ENCODE measurements at places on chromosomes 7 and 10.

- DNase-seq, result no peak
Measured at GRCh38 chr10:88541116-88541626, 41.9 kb downstream of the RNLS start.

GRCh38 chr10:117268907-117269306, 28.0 kb downstream of the SLC18A2 start:
- DNase-seq, result no peak

GRCh38 chr7:4168541-4168940, 513.6 kb upstream of the FOXK1 start:
- DNase-seq, result no peak

GRCh38 chr10:47179291-47179647, 120.7 kb upstream of the GDF10 start:
- DNase-seq, result no peak

DNA sequence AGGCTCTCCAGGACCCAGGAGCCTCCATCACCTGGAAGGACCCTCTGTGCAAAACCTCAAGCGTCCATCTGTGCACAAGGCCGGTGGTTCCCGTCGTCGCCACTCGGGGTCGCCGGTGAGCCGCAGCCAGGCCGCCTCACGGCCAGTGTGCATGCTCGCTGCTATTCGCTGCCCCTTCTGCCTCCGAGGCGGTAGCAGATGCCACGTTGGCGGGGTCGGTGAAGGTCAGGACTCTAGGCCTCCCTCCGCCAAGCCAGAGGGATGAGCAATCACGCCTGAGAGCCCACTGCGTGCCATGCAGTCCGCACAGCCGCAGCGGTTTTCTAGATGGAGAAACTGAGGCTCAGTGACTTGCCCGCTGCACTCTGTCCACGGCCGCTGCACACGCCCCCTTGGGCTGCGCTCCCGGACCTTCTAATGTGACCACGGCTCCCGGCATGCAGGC, 5.7 kb downstream of the UPK3B start:
- peak; percentile 35 for DNase-seq

- peak; percentile 16 for DNase-seq
Measured at GRCh38 chr10:127945341-127945758, 38.4 kb downstream of the PTPRE start.

DNA sequence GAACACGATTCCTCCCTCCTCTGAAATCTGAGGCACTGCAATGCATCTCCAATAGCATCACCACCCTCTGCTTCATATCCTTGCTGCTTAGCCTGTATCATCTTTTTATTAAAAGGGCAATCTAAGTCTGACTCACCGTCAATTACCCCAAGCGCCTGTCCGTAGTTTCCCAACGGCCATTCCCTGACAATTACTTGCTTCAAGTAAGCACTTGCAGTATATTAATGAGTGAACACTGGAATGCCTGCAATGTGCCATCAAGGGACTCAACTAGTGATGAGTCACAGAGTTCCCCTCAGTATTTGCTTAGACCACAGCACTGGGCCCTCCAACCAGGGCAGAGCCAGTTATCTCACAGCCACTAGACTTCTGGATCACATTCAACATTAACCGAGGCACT, 19.5 kb upstream of the PPP1R3C start:
- peak; percentile 100 for DNase-seq

DNA sequence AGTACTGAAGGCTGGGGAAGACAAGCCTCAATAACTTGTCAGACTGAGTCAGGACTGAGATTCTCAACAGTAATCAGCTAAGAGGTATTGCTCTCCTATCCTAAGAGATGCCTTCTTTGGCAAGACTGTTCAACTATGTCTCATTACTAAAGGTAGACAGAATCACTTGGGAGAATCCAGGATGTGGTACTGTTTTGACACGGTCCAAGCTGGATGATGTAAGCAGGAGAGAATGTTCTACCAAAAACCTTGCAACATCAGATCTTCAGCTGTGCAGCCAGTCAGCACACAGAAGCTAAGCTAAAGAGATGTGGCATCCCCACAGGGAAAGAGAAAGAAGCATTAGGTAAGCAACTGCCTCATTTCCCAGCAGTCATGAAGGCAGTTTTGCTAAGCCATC, 391.4 kb downstream of the NRG3 start:
- DNase-seq, result peak; percentile 32

DNA sequence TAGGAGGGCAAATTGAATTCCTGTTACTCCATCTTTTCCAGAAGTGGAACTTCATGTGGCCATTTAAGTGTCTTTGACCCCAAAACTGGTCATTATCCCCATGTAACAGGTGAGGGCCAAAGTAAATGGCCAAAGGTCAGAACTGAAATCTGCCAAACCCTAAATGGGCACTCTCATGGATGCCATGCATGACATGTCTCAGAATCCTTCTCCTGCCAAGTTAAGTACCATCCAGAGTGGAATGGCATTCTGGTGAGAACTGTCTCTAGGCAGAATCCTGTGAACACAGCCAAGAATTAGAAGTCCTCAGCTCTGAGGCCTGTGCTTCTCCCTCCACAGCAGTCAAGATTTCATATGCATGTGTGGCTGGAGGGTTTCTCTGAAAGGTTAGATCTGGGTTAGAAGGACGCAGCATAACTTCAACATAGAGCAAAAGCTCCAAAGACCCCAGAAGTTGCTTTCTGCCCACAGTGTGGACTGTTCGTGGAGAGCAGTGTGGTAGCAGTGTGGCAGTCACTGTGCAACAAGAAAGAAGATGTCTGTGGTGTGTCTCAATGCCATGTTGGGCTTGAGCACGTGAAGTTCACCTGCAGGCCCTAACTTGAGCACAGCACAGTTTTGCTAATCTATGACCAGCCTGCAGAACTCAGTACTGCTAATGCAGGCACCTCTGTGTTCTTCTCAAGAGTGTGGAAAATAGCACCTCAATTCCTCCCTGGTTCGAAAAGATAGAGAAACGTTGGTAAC, 121.3 kb downstream of the ADCY1 start:
- no peak for DNase-seq

- DNase-seq, result no peak
Measured at GRCh38 chr10:110834629-110835301, 37.0 kb upstream of the PDCD4 start.

DNA sequence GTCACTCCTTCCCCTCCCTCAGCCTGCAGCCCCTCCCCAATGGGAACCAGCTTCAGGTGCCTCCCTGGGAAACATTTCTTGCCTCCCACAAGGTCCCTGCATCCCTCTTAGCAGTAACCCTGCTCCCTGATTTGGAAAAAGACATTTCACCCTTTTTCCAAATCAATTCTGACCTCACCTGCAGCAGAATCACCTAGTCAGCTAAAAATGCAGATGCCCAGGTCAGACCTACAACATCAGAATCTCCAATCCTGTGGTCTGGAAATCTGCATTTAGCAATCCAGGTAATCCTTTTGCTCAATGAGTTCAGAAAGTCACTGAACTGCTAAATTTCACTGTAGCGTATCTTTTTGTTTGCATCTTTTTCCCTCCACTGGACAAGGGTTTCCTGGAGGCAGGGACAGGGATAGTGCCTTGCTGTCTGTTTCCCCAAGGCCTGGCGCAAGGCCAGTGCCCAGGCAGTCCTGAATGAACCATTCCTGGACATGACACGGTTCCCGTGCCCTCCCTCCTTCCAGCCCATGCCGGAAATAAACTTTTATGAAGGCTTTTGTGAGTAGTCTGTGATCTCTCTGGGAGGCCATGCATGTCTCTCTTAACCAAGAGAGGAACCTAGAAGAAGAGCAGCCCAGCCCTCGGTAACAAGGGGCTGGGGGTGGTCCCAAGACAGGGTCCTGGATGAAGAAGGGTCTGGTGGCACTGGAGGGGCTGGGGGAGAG, 44.0 kb downstream of the COL13A1 start:
- peak; percentile 55 for DNase-seq

GRCh38 chr7:149620961-149621360, 123.4 kb upstream of the ZNF746 start:
- DNase-seq, result no peak

DNA sequence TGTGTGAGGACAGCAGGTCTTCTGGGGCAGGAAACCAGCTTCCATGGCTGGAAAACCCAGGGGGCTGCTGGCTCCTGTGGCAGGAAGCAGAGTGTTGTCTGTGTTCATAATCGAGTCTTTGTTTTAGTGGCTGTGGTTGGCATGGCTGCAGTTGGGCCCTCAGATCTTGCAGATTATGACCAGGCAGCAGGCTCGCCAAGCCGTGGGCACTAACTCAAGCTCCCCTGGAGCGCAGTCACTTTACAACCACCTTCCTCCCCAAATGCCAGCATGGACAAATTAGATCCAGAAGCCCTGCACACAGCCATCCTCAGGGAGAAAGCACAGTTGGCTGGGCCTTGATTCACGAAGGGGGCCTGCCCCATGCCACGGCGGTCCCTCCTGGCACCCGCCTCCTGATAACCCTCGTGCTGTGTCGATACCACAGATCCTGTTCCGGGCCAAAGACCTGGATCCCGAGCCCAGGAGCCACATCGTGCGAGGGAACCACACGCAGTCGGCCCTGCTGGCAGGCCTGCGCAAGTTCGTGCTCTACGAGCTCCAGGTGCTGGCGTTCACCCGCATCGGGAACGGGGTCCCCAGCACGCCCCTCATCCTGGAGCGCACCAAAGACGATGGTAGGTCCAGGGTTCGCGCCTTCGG, 552.5 kb upstream of the FOXK1 start:
- DNase-seq, result no peak

DNA sequence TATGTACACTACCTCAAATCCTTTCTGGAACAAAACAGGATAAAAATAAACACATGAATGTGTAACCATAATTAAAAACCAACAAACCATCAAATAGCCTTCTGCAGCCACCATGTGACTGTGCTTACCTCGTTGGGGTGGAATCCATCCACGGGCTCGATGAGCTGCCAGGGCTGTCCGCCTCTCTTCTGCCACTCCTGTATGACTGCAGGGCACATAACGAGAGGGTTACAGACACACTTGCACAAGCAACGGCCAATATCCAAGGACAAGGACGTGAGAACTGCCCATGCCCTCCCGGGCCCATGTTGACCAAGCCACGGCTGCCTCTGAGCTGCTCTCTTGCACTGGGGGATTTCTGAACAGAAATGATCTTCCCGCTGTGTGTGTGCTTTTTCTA, 132.2 kb downstream of the ANLN start:
- no peak for DNase-seq

GRCh38 chr7:91949221-91950009, 8.8 kb downstream of the AKAP9 start:
- DNase-seq, result no peak

- no peak for DNase-seq
Measured at GRCh38 chr10:30037620-30038336, 21.6 kb downstream of the JCAD start.

GRCh38 chr10:11909618-11910017, 86.5 kb downstream of the PROSER2 start:
- no peak for DNase-seq

DNA sequence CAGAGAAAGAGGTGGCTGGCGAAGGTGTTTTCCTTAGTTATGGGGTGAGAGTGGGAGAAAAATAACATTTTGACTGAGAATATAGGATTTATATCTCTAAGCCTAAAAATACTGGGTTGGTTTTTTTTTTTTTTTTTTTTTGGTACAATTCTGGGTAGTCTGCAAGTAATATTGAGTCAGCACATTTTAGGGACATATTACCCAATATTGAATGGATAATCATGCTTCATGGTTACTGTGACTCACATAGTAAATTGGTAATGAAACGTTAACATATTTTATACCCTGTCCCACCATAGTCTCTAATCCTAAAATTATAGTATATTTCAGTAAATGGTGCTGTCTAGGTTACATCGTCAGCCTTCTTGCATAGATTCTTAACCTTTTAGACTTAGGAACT, 91.4 kb downstream of the TPST1 start:
- peak; percentile 81 for DNase-seq

GRCh38 chr7:25789701-25790640, 362.0 kb upstream of the NFE2L3 start:
- DNase-seq, result no peak

GRCh38 chr10:88886557-88886956, 6.5 kb downstream of the STAMBPL1 start:
- DNase-seq, result no peak

GRCh38 chr7:116087291-116087690, 56.7 kb upstream of the TFEC start:
- DNase-seq, result no peak

DNA sequence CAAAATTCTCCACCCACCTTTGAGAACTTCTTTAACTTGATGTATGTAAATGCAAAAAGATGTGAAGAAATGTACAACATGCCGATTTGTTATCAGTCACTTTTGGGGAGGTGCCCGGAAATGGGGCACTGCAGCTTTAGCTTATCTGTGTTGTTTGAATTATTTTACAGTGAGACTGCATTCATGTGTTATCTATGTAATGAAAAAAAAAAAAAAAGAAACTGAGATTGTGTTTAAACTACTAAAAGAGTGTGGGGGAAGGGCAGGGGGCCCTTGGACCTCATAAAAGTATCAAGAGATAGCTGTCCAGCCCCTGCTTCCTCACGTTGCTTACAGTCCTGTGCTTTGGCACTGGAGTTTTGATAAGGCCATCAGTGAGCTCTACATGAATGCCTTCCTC, 259.4 kb downstream of the STK31 start:
- DNase-seq, result no peak

DNA sequence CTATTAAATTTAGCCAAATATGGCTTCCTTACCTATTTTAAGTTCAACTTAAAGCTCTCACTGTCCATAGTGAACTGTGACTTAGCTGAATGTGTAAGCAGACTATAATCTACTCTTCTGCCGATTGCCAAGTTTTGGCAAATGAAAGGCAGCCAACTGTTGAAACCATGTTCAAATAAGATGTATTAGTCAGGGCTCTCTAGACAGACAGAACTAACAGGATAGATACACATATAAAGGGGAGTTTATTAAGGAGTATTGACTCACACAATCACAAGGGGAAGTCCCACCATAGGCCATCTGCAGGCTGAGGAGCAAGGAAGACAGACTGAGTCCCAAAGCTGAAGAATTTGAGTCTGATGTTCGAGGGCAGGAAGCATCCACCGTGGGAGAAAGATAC, 837.7 kb upstream of the AUTS2 start:
- DNase-seq, result peak; percentile 13

DNA sequence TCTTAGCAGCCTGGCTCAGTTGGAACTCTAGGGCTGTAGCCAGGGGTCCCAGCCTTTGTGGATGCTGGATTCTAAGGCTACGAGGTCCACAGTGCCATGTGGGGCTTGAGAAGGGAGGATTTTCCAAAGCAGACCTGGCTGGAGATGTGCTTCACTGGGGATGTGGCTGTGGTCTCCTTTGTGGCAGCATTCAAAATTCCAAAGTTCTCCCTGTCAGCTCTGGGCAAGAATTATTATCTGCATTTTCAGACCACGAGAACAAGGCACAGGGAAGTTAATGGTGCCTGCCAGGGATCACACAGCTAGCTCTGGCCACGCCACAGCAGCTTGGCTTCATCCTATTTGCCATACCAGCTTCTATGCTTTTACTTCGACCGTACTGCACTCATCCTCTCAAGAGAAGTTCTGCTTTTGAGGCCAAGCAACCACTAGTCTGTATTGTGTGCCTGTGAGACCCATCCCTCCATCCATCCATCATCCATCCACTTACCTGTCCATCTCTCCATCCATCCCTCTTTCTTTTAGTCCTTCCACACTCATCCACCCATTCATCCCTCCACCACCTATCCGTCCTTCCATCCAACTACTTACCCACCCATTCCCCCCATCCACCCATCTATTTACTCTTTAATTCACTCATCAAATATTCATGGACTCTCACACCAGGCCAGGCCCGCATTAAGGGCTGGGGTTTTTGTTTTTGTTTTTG, 71.5 kb downstream of the ZMIZ1 start:
- peak; percentile 61 for DNase-seq

Measured in AG10803 (cell line).